Esophagus squamous epithelium (tissue), 5 donors: ENCODE measurements at places on chromosomes 6 and 20.

GRCh38 chr6:44202332-44202971 is 14.3 kb upstream of the MYMX start:
- DNase-seq, result no peak

- DNase-seq, result no peak
These were observed 350.4 kb downstream of the TENT5A start for GRCh38 chr6:81401970-81402690.

DNA sequence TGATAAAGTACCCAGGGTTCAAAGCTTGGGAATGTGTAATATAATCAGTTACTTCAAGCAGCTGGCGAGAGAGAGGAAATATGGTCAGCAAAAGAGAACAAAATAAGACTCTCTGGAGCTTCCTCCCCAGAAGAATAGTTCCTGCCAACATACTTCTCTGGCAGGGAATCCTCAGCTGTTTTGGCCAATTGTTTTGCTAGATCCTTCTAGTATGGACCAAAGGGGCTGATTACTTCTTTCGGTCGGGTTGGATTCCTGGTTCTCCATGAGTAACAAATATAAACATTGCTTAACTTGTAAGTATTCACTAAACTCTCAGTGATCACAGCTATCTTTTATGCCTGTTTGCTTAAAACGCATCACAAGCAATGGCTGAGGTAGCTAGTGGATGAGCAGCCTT is 31.4 kb upstream of the FBXO9 start:
- DNase-seq, result no peak

DNA sequence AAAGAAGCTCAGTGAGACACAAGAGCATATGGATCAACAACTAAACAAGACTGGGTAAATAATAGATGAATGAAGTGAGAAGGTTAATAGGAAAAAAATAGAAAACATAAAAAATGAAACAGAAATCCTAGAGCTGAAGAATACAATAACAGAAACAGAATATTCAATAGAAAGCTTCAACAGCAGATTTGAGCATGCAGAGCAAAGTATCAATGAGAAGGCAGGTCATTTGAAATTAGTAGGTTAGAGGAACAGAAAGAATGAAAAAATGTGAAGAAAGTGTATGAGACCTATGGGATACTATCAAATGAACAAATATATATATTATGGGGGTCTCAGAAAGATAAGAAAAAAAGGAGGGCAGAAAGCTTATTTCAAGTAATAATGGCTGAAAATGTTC is 362.9 kb upstream of the POU3F2 start:
- DNase-seq, result no peak

DNA sequence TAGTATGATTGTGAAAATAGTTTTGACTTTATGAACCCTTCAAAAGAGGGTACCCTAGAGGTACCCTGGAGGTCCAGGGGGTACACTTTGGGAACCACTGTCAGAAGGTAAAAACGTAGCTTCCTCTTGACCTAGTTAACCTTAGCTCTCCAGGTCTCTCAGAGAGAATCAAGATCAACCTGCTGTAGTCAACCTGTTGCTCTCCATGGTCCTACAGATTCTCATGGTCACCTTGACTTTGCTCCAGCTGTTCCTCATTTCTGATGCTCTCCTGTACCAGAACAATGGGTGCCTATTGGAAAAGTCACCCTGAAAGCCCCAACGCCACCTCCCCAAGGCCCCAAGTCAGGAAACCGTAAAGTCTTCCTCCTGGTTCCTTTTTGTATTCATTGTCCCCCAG is 294.4 kb upstream of the CDH4 start:
- no peak for DNase-seq
